ENCODE measurements at places on chromosomes 1 and 21.

DNA sequence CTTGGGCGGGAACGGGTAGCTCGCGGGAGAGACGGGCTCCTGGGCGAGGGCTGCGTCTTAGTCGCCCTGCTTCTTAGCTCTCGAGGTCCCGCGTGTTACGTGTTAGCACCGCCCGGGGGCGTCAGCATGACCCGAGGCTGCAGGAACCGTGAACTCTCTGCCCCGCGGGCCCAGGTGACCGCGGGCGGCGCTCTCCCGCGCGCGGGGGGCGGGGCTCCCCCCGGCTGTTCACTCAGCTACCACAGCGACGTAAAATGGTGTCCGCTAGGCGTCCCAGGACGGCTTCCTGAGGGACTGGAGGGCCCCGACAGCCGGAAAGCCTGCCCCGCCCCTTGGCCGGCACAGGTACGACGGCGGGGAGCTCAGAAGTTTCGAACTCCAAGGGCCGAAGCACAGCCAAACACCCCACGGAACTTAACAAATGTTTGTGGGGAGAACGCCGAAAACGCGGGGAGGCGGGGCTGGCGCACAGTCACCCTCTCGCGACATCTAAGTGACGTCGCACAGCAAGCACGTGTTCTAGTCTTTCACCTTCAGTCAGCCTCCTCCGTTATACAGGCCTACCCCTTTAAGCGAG, 780 bp upstream of the RBM15 start:
- DNase-seq = peak; percentile 84

DNA sequence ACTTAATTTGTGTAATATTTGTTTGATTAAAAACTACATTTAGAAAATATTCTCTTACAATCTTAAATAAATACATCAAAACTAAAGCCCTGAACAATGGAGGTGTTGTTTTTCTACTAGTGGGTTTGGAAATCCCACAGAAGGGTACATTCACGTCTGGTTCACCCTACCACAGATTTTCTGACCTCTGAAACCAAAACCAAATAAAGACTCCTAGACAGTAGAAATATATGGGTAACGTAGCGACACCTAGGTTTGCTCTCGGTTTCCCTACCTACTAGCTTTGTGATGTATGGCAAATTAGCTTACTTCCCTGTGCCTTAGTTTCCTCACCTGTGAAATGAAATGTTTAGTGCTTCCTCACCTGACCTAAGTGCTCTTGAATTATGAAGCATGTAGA, 312.6 kb downstream of the DPYD start:
- DNase-seq = no peak

DNA sequence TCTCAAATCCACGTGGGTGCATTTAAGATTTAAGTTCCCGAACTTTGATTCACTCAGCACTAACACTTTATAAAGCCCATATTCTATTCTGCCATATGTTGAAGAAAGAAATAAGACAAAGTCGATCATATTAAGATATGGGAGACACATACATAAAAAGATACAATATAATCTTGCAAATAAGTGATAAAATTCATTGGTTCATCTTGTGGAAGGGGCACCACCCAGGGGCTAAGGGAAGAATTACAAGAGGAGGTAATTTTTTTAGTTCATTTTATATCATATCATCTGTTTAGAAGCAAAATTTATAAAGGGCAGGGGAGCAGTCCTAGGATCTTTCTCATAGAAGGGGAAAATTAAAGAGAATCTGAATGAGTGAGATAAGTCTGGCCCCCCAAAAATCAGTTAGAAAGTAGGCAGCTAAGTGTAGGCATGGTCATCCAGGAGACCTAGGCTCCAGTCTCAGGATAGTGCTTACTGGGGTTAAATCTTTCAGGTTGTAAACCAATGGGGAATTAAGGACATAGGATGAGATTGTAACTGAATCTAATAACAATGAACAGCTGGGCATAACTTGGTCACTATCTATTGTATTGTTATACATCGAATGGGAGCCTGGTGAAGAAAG, 124.2 kb upstream of the L1TD1 start:
- DNase-seq = no peak

DNA sequence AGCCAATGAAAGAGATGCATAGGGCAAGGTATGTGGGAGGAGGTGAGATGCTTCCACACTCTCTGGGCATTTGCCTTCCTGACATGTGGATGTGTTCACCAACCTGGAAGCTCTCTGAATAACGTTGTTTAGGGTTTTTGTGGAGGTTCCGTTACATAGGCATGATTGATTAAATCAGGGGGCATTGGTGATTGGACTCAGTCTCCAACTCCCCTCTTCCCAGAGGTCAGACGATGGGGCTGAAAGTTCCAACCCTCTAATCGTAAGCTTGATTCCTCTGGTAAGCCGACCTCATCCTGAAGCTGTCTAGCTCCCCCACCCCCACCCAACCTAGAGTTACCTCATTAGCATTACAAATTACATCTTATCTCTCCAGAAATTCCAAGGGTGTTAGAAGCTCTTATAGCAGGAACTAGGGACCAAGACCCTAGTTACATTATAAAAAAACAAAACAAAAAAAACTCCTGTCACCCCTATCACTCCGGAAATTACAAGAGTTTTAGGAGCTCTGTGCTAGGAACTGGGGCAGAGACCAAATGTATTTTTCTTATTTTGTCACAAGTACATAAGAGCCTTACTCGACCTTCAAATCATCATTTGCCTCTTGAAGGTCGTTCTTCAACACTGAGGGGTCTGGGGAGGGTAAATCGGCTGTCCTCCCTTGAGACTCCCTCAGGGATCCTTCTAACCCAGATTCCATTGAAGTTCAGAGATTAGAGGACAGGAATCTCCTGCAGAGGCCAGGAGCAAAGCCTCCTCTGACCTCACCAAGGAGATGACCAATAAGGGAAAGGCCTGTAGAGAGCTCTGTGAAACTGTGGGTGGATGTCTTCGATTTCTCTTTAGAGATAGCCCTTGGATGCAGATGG, 58.2 kb downstream of the DNTTIP2 start:
- DNase-seq = no peak

DNA sequence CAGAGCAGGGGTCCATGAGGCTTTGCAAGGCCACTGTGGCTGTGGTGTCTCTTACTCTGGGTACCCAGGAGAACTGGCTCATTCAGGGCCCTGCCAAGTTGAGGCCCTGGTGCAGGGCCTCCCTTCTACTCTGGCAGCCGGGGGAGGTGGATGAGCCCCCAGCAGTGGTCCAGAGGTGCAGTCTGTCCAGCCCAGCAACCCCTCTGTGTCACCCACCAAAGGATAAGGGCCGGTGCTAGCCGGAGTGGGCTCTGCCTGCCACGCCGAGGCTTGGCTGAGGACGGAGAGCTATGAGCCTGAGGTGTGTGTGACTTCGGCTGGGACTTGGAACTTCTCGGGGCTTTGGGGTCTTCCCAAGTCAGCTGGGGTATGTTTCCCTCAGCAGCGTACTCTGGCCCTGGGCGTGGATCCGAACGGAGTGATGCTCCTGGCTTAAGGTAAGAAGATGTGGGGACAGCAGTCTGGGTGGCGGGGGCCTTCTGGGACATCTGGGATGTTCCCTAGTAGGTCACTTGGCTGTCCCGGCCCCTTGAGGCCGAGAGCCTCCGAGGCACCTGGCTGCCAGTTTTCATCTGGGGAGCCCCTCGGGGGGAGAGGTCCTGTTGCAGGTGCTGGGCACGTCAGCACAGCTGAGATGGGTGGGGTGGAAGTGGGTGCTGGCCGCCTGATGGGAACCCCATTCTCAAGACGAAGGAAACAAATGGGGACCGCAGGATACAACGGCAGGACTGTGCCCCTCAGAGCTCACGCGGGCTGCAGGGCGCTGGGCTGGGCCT, 25.9 kb downstream of the RUNX3 start:
- DNase-seq = no peak

- DNase-seq = no peak
Observed at GRCh38 chr1:93661829-93662474, 19.7 kb downstream of the BCAR3 start.

DNA sequence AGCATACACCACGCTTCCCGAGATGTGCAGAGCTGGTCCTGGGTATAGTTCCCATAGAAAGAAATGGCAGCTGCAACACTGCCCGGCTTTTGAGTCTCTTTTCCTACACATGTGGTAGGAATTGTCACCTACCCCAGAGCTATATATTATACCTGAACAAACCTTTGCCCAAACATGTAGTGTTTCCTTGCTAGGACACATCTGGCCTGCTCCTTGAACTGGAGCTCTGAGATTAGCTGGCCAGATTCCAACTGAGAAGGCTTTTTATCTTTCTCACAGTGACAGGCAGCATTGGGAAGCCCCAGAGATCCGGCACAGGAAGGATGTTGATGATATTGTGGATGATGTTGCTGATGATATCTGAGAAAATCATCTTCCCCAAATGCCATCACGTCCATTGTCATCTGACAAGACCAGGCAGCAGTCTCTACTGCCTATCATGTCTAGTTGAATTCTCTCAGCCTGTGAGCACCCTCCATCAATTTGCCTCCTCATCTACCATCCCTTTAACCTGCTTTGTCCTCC, 115.0 kb upstream of the SMYD2 start:
- no peak for DNase-seq

- no peak for DNase-seq
Observed at GRCh38 chr1:218965821-218966220, 207.9 kb upstream of the LYPLAL1 start.

DNA sequence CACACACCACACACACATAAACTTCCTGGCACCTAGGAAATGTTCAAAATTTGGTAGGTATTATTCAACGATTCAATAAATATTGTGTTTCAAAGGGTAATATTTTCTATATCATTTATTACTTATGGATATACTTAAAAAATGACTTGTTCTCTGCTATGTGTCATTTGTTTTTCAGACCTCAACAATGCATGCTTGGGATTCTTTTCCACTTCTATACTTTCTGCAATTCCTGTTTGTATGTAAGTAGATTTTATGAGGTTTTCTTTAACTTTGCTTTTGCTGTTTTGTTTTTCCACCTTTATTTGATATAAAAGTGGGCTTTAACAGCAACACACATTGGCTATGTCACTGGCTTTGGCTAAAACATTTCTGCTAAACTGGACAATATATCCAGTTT, 3.5 kb downstream of the CEP170 start:
- no peak for DNase-seq

DNA sequence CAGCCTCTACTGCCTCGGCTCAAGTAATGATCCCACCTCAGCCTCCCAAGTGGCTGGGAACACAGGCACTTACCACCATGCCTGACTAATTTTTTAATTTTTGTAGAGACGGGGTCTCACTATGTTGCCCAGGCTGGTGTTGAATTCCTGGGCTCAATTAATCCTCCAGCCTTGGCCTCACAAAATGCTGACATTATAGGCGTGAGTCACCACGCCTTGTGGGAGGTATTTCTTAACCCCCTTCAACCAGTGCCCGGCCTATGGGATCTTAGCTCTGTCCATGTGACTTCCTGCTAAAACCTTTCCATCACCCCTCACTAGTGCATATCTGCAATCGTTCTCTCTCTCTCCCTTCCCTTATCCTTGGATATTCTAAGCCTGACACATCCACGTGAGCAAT, 86.4 kb downstream of the FOXD2 start:
- DNase-seq = no peak

DNA sequence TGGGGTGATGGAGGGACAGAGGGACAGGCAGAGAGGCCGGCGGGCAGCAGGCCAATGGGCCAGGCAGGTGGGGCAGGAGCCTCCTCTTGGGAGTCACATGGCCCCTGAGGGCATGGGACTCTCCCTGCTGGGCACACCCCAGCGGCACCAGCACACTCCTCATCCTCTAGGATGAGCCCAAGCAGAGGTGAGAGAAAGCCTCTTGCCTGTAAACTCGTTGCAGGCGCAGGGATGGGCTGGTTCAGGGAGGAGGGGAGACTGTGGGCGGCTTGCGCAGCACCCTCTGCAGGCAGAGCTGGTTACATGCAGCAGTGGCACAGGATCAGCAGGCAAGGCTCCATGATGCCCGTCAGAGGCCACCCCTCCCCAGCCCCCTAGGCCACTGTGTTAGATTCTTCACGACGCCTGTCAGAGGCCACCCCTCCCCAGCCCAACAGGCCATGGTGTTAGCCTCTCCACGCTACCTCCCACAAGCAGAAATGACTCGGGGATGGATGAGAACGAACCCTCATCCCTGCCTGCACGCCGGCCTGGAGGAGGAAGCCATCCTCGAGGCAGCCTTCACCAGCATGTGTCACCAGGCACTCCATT, 209.7 kb upstream of the VAMP3 start:
- DNase-seq = no peak

- no peak for DNase-seq
Observed at GRCh38 chr1:84283381-84283780, 18.1 kb upstream of the SAMD13 start.

- DNase-seq = no peak
Observed at GRCh38 chr1:79895573-79895972, 889.0 kb upstream of the ADGRL4 start.

- no peak for DNase-seq
Observed at GRCh38 chr1:164223378-164223777, 335.6 kb upstream of the PBX1 start.

DNA sequence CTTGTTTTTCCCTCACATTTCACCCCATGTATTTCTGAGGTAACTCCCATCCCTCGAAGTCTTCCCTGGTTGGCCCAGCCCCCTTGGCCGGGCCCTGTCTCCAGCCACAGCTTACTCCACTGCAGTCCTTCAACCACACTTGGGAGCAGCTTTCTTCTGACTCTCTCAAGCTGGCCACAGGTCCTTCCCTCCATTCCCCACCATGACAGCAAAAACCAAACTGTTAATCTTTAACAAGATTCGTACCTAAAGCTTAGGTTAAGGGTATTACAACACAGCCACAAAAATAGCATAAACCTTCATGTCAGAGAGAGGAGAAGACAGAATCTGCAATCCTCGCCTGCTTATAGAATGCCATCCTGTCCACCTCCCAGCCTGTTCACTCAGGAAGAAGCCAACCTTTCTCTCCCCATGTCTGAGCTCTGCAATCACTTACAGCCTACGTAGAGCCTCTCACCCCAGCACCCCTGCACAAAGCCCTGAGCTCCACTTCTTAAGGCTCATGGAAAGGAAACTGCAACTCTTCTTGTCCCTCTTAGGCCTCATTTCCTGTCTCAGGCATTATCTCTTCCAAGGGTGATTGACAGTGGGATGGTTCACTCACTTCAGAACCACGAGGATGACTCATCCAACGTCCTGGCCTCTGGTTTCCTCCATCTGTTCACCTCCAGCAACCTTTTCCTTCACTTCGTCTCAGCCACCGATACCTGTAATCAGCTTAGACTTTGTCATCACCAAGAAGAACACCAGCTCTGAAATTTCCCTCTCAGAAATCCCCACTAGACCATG, 72.8 kb downstream of the CD2 start:
- no peak for DNase-seq

GRCh38 chr1:161226320-161226711, 456 bp downstream of the TOMM40L start:
- DNase-seq = no peak

DNA sequence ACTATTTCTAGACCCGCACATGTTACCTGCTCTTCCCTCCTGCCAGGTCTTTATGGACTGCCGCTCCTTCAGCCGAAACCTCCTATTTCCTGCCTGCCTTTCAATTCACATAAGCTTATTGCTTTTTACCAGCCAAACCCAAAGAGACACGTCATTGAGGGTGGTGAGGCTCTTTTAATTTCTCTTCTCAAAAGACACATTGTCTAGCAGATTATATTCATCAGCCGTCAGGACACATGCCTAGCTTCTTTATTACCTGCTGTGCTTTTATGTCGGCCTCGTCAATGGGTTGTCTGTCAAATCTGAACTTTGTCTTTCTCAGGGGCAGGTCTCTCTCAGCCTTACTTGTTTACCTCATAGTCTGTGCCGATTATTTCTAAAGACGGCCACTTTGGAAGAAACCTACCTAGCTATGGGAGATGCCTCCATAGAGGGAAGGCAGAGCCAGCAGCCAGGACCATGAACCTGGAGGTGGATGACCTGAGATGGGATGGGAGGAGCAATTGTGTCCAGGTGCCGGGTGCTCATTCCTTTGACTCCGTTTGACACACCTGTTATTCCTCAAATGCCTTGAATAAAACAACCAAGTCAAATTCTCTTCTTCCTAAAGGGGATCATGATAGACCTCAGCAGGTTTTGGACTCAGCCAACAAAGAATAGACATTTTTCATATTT, 42.0 kb downstream of the ZBTB18 start:
- no peak for DNase-seq

Measured in esophagus squamous epithelium (tissue), 5 donors.